ENCODE measurements at places on chromosomes 3 and 15. TPM values are rescaled to one million over a fixed set of nuclear protein-coding genes. Genes with fewer than 3 reads are reported as not detected.

Gene LRRK1
- polyA plus RNA-seq = 1.0 TPM

Gene SLC9C1
- not detected for polyA plus RNA-seq

Gene CDC25A
- polyA plus RNA-seq = 3.5 TPM

Gene RBSN
- polyA plus RNA-seq = 12.6 TPM

Gene CHL1
- 5.4 TPM for polyA plus RNA-seq

Gene IQCH
- 3.9 TPM for polyA plus RNA-seq

Gene GXYLT2
- polyA plus RNA-seq = 0.88 TPM

Gene SNAP23
- 12.8 TPM for polyA plus RNA-seq

Gene SH2D7
- polyA plus RNA-seq = not detected

Gene ISL2
- 4.7 TPM for polyA plus RNA-seq

Gene CKMT1B
- 43.7 TPM for polyA plus RNA-seq

Gene CLRN1
- not detected for polyA plus RNA-seq

Gene SLC22A13
- polyA plus RNA-seq = not detected

Gene PDCD10
- 14.1 TPM for polyA plus RNA-seq

Gene TMCO5A
- polyA plus RNA-seq = not detected

Gene GNB5
- 42.8 TPM for polyA plus RNA-seq

Gene CSPG4
- 11.3 TPM for polyA plus RNA-seq

Gene GLDN
- polyA plus RNA-seq = 10.0 TPM

Gene CLSTN2
- 34.1 TPM for polyA plus RNA-seq

Gene ST3GAL6
- 1.7 TPM for polyA plus RNA-seq

Gene CSTA
- 0.51 TPM for polyA plus RNA-seq

Gene NMB
- polyA plus RNA-seq = 10.5 TPM

Gene PDZRN3
- 14.2 TPM for polyA plus RNA-seq

Gene ST8SIA2
- 11.6 TPM for polyA plus RNA-seq

Gene FBXO40
- polyA plus RNA-seq = 0.17 TPM

Gene LRRC2
- 0.27 TPM for polyA plus RNA-seq

Gene KLHL24
- polyA plus RNA-seq = 16.8 TPM

Gene PLA2G4E
- not detected for polyA plus RNA-seq

Gene ITIH3
- polyA plus RNA-seq = 0.54 TPM

Gene FBXO45
- 10.4 TPM for polyA plus RNA-seq

Gene FOXB1
- polyA plus RNA-seq = 1.9 TPM

Gene EPB42
- not detected for polyA plus RNA-seq

Gene C3orf62
- 2.4 TPM for polyA plus RNA-seq
